NCI-H526 treated with DMSO at 0.1 percent for 48 hours (cell line): ENCODE measurements at places on chromosomes 11 and 22.
A peak's percentile ranks its signal among the peaks of the same experiment; 100 is the strongest.

DNA sequence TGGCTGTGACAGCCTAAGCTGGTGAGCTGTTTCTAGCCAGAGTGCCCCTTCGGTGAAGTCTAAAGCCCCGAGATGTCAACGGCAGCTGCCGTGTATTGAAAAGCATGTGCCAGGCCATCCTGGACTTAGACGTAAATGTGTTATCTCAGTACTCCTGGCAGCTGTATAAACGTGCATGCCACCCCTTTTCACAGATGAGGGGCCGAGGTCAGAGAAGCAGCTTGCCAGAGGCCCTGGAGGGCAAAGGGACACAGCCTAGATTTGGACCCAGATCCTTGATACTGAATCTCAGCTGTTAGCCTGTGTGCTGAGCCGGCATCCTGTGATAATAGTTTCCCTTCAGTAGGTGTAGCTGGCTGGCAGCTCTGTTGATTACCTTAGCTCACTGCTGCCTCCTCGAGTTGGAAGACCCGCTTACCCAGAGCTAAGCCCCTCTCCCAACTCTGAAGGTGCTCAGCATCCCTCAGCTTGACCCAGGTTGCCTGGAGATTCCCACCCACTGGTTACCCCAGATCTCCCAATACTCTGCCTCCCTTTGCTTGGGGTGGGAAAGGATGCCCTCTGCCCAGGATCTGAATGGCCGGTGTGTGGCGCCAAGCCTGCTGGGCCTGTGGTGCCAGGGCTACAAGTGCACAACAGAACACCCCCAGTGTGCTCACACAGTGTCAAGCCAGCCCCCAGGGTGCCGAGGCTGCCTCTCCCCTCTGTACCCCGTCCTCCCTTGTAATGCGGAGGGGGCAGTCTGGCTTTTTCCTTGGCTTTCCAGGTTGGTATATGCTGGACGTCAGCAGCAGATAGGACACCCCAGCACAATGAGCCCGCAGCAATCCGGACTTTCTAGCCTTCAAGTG, 59.8 kb upstream of the WNT7B start:
- DNase-seq: no peak

- no peak for DNase-seq
Measured at GRCh38 chr11:45092901-45093760, 53.3 kb upstream of the PRDM11 start.

GRCh38 chr11:62466444-62466843, 47.6 kb downstream of the SCGB1A1 start:
- no peak for DNase-seq

- DNase-seq: no peak
Measured at GRCh38 chr11:116840224-116840745, 2.9 kb upstream of the APOA1 start.

GRCh38 chr11:1298695-1299492, 10.5 kb downstream of the TOLLIP start:
- DNase-seq: peak; percentile 59

GRCh38 chr22:29214232-29214631, 8.5 kb downstream of the EMID1 start:
- DNase-seq: no peak

GRCh38 chr11:108819957-108820356, 155.1 kb downstream of the DDX10 start:
- no peak for DNase-seq

DNA sequence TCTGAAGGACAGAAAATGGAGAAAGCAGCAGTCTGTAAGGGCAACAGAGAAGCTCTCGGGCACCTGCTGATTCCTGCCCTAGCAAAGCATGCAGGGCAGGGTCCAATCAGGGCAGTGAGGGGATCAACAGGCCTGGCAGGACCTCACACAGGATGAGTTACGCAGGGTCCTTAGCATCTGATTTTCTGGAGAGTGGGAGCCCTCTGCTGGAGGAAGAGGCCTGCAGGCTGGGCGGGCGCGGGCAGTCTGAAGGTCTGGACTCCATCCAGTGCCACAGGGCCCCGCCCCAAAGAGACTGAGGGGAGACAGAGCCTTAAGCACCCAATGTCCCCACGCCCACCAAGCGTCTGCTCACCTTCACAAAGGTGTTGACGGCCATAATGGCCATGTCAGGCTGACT, 28.9 kb downstream of the AP1B1 start:
- DNase-seq: no peak

- DNase-seq: peak; percentile 89
Measured at GRCh38 chr11:19071255-19071654, 10.7 kb upstream of the MRGPRX2 start.

DNA sequence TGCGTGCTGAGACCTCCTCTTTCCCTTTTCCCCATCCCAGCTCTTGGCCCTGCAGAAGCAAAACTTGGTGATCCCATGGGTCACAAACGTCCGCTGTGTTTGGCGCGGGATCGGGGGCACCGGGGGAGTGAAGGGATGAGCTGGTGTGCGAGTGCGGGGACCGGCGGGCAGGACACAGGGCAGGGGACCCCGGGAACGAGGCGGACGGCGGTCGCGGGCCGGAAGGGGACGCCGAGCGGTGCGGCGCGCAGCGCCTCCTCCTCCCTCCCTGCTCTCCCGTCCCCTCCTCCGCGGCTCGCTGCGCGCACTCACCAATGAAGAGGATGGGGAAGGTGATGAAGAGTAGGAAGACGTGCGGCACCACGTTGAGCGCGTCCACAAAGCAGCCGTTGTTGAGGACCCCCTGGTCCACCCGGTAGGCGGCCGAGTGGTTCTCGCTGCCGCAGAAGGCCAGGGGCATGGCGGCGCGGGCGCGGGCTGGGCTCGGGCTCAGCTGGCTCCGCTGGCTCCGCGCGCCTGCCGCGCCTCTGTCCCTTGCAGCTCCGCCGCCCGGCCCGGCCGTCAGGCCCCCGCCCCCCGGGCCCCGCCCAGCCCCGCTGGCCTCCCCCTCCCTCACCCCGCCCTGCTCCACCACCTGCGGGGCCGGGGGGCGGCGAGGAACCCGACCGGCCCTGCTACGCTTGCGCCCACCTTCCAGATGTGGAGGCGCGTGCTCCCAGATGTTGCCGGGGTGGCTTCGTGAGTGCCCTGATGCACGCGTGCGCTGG, at the start of gene ABCC8:
ABCC8 (minus strand) TSS at position 529 of the 767 bp plus-strand sequence; CDS start at position 460, 69 bp downstream.
- DNase-seq: peak; percentile 34

- DNase-seq: peak; percentile 99
Measured at GRCh38 chr11:120554766-120555432, 43.4 kb downstream of the GRIK4 start.

- DNase-seq: no peak
Measured at GRCh38 chr22:25970374-25970911, 198.8 kb upstream of the SEZ6L start.

GRCh38 chr11:33977676-33978075, 73.9 kb upstream of the CAPRIN1 start:
- DNase-seq: no peak

GRCh38 chr11:95322539-95322938, 91.5 kb upstream of the SESN3 start:
- no peak for DNase-seq

- DNase-seq: no peak
Measured at GRCh38 chr11:61966734-61967115, 709 bp downstream of the FTH1 start.

- DNase-seq: no peak
Measured at GRCh38 chr22:44646141-44646540, 55.9 kb upstream of the PRR5 start.

DNA sequence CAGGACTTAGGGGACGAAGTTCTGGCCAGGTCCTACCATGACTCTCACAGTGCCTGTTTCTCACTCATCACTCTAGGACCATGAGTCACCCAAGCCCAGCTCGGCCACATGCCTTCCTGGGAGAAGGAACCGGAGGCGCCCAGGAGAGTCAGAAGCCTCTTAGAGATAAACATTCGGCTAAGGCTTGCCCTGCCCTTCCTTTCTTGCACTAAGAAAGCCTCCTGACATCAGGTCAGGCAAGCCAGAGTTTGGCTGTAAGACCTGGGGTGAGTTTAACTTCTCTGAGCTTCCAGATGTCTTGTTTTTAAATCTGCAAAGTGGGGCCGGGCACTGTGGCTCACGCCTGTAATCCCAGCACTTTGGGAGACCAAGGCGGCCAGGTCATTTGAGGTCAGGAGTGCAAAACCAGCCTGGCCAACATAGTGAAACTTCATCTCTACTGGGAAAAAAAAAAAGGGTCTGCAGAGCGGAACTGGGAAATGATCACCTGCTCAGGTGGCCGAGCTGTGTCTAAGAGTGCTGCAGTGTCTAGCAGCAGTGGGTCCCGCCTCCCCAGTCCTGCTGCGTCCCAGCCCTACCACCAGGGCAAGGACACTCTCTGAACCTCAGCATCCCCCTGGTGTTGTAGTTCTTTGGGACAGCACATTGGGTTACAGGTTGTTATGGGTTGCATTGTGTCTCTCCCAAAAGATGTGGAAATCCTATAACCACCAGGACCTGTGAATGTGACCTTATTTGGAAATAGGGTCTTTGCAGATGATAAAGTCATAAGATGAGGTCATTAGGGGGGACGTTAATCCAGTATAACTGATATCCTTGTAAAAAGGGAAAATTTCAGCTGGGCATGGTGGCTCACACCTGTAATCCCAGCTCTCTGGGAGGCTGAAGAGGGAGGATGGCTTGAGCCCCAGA, 1.8 kb upstream of the CARS1 start:
- no peak for DNase-seq

- no peak for DNase-seq
Measured at GRCh38 chr11:70504246-70505020, 106.1 kb downstream of the CTTN start.

GRCh38 chr11:72634016-72634415, 40.2 kb downstream of the PDE2A start:
- no peak for DNase-seq

GRCh38 chr22:22576244-22576988, 17.4 kb upstream of the PRAME start:
- peak; percentile 11 for DNase-seq

DNA sequence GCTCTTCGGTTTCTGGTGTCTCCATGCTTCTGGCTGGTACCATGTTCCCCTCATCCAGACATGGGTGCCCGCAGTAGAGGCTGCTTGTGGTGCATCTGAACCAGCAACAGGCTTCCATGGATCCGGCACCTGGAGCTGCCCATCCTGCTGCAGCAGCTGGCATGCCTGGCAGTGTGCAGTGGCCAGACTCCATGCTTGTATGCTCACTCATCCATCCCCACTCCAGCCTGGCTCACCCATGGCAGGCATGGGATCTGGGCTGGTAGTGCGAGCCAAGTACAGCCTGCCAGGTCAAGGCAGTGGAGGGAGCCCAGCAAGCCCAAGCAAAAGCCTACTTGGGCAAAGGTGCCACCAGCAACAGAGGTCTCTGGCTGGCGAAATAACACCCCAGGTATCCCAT, 6.2 kb upstream of the OR5W2 start:
- no peak for DNase-seq

DNA sequence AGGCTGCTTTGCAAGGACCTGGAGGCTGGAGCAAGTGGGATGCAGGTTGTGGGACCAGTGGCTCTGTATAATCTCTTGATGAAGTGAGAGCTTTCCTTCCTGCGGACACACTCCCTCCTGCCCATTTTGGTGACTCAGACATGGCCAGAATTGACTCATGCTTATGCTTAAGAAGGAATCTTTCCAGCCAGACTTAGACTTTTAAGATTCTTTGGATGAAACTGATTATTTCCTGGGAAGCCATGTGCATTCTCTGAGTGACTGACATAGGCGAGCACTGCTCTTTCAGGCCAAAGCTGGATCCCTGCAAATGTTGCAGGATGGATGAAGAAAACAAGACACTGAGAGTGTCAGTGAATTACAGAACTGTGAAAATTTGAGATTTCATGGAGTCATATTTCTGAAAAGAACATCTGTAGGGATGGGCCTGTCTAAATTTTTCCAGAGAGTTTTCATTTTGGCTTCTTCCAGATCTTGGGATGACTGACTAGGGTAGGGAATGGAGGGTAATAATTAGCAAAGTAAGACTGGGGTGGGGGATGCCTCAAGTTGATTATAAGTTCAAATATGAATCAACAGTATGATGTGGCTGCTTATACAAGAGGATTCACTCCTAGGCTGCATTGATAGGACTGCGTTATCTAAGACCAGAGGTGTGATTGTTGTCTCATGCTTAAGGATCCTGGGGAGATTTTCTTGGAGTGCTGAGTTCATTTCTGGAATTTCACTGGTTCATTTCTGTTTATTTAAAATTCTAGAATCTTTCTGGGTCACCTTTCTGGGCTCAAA, 195.8 kb downstream of the HIPK3 start:
- DNase-seq: no peak

GRCh38 chr22:28899199-28899853, 16.0 kb downstream of the ZNRF3 start:
- DNase-seq: no peak
